Activated CD4-positive, alpha-beta T cell treated with anti-CD3 and anti-CD28 coated beads, Interleukin-2, amount 50 U/mL, for 24 hours (primary cell): ENCODE measurements at places on chromosomes 1 and 21.

DNA sequence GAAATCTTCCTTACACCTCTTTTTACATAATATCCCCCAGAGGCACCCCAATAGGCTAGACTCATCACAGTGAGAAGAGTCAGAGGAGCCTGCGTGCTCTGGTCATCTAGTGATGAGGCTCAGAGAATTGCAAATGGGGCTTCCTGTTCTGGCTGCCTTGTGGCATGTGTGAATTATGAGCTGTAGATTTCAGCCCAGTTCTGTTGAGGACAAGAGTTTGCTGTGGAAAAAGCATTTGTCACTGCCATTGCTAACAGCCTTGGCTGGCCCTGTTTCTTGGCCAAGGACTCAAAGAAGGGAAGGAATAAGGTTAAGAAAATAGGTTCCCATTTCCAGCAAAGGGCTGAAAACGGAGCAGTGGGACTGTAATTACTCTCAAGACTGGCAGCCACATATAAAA, 30.7 kb downstream of the MRAP start:
- DNase-seq, result no peak

DNA sequence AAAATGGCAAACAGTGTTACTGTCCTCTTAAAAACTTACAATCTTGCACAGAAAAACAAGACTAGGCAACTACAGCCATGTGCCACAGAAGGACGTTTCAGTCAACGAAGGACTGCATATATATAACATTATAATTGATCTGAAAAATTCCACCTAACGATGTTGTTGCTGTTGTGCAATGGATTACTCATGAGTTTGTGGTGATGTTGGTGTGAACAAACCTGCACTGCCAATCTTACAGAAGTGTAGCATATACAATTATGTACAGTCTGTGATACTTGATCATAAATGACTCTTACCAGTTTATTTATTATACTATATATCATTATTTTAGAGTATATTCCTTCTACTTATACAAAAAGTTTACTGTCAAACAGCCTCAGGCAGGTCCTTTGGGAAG, 6.8 kb upstream of the VAMP4 start:
- no peak for DNase-seq

DNA sequence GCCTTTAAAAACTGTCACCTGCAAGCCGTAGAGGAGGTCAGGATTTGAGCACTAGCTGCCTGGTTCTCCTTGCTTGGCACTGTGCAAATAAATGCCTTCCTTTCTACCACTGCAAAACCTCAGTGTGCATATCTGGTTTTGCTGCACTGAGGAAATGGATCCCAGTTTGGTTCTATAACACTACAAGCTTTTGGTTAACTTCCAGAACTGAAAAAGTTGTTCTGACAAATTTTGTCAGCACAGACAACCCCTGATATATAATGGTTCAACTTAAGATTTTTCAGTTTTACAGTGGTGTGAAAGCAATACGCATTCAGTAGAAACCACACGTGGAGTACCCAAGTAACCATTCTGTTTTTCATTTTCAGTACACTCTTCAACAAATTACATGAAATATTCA, 29.8 kb upstream of the GALNT2 start:
- DNase-seq, result no peak

DNA sequence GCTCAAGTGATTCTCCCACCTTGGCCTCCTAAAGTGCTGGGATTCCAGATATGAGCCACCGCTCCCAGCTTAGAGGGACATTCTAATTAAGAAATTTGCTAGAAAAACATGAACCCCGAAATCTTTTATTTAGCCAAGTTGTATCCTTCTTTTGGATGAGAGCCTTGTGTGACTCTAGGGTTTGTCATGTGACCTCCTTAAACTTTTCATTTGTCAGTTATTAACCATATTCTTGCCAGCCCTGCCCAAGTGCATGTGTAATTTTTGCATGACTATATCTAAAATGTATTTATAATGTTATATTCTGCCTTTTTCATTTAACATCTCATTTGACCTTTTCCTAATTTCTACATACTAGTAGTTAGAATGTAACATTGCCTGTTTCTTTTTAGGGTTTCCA, 1.9 kb downstream of the UTP25 start:
- no peak for DNase-seq

DNA sequence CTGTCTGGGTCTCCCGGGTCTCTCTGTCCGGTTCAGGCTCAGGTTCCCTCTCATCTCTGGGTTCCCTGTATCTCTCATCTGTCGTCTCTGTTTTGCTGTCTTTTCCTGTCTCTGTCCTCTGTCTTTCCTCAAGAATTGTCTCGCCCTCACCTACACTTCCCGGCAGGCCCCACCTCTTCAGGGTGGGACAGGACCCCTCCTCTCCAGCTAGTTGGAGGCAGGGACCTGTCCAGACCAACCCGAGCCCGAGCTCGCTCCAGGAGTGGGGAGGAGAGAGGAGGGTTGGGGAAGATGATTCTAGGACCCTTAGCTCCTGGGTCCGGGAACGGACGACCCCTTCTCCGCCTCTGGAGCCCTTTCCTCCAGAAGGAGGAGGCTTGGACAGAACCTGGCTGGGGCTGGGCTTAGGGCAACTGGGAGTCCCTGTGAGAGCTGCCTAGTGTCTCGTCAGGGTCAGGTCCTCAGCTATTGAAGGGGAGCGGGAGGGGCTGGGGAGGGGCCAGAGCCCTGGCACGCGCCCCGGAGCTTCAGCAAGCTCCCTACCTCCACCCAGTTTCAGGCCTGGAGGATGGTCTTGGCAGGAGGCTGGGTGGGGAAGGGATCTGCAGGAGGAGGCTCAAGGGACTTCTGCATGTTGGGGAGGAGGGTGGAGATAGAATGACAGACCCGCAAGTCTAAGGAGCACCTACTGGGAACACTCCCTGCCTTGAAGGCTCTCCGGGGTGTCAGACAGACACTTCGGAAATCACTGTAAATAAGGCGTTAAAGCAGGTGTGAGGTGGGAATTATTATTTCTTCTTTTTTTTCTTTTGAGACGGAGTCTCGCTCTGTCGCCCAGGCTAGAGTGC, 26.3 kb upstream of the EPB41 start:
- DNase-seq, result no peak
